ENCODE measurements at places on chromosomes 3 and 15.

GRCh38 chr3:46925585-46925934 lies 48.0 kb downstream of the PTH1R start:
- no peak for DNase-seq

- no peak for DNase-seq
These were observed 130.8 kb downstream of the HCN4 start for GRCh38 chr15:73237910-73238309.

DNA sequence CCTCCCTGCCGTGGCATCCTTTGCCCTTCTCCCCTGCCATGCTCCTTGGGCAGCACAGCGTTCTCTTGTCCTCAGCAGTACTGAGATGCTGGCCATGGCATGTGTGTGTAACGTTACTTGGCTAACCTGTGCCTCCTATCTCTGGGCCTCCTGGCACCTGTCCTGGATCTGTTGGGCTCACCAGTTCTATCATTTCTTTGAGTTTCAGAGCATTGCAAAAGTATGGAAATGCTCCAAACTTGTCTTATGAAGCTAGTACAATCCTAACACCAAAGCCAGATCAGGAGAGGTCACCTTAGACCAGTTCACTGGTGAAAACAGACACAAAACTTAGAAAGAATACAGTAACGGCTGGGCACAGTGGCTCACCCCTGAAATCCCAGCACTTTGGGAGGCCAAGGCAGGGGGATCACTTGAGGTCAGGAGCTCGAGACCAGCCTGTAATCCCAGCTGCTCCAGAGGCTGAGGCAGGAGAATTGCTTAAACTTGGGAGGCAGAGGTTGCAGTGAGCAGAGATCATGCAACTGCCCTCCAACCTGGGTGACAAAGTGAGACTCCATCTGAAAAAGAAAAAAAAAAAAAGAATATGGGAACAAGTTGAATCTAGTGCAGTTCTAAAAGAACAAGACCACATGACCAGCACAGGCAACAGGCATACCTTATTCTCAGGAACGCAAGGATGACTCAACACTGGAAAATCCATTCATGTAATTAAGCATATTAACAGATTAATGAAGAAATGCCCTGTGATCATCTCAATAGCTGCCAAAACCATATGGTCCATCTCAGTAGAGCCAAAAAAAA lies 62.4 kb upstream of the TRPM1 start:
- no peak for DNase-seq

GRCh38 chr3:136008221-136008620 lies 42.7 kb downstream of the PPP2R3A start:
- no peak for DNase-seq

DNA sequence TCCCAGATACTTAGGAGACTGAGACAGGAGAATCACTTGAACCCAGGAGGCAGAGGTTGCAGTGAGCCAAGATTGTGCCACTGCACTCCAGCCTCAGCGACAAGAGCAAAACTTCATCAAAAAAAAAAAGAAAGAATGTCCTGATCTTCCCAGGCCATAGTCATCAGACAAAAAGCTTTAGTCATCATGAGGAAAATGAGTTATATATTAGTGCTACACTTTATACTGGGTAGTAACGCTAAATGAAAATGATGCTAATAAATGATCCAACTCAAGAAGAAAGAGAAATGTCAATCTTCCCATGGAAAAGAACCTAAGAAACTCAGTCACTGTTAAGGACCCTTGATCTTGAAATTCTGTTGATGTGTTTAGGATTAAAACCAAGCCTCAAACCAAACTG lies 26.3 kb upstream of the TRIM59 start:
- no peak for DNase-seq

DNA sequence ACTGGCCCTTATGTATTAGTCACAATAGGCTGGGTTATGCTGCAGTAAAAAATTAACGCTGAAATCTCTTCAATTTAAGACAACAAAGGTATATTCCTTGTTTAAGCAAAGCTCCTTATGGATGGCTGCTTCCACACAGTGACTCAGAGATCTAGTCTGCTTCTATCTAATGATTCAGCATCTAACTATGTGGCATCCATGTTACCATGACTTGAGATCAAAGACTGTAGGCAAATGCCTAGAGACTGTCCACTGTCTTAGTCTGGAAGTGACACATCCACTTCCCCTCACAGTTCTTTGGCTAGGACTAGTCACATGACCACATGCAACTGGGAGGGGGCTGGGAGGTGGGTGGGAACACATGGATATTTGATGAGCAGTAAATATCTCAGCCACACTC lies 61.3 kb upstream of the PSMD6 start:
- peak; percentile 44 for DNase-seq

GRCh38 chr3:57793737-57794187 lies 37.7 kb downstream of the SLMAP start:
- DNase-seq = no peak

DNA sequence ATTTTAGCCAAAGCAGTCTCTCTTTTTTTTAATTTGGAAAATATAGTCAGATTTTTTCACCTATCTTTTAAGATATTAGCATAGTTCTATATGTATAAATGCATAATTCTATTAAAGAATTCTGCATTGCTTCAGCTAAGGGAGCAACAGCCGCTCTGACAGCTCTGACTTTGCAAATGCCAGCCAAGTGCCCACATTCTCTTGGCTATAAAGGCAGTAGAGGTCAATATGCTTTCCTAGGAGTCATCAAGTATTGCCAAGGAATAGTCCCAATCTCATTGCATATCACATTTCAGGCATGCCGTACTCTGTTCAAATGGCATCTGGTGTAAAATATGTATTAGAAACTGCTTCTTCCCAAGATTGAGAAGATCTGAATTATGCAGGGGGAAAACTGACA lies 161.4 kb downstream of the RPLP1 start:
- no peak for DNase-seq

DNA sequence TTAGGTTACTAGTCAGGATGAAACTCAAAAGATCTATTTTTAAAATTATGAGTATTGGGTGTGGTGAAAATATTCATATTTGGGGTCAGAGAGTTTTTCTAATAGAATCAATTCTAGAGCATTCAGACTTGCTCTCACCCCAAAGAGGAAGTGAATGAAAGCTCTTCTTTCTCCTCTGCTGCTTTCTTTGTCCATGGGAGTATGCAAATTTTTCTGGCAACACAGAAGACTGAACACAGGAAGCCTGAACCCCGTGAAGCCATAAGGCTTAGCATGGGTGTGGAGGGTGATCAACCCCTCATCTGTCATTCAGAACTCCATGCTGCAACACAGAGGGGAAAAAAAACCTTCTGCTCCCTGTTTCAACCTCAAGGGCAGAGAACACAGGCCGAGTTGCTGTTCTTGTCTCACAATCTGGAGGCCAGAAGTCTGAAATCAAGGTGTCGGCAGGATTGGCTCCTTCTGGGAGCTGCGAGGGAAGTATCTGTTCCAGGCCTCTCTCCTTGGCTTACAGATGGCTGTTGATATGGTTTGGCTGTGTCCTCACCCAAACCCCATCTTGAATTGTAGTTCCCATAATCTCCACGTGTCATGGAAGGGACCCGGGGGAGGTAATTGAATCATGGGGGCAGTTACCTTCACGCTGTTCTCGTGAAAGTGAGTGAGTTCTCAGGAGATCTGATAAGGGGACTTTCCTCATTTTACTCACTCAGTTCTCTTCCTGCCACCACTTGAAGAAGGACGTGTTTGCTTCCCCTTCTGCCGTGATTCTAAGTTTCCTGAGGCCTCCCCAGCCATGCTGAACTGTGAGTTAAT lies 33.7 kb upstream of the CD47 start:
- peak; percentile 20 for DNase-seq

- DNase-seq = no peak
These were observed 73.1 kb upstream of the SLC6A6 start for GRCh38 chr3:14329116-14329830.

GRCh38 chr15:28904003-28904402 lies 18.2 kb downstream of the APBA2 start:
- no peak for DNase-seq

Data from foreskin melanocyte (primary cell).